ENCODE measurements at places on chromosomes 11 and 22. TPM values are rescaled to one million over a fixed set of nuclear protein-coding genes. Genes with fewer than 3 reads are reported as not detected.

The LGALS12 gene
- 0.11 TPM for total RNA-seq

The SCGB1D2 gene
- total RNA-seq = not detected

The KCNQ1OT1 gene
- 6.4 TPM for total RNA-seq

The DGCR8 gene
- 28.5 TPM for total RNA-seq

The USH1C gene
- not detected for total RNA-seq

The CYTH4 gene
- total RNA-seq = not detected

The TRIM48 gene
- not detected for total RNA-seq

The SPA17 gene
- 18.9 TPM for total RNA-seq

The OR51G2 gene
- not detected for total RNA-seq

The PPP1CA gene
- total RNA-seq = 131 TPM

The ZNF214 gene
- total RNA-seq = 9.1 TPM

The RPS6KB2 gene
- total RNA-seq = 35.3 TPM

The SLC17A6 gene
- not detected for total RNA-seq

The UBQLN3 gene
- 0.13 TPM for total RNA-seq

The NOX4 gene
- total RNA-seq = 0.13 TPM

The CECR2 gene
- total RNA-seq = under 0.01 TPM

The MYBPC3 gene
- total RNA-seq = not detected

The FOLH1 gene
- not detected for total RNA-seq

The OR56A1 gene
- total RNA-seq = not detected

The DCDC1 gene
- total RNA-seq = 1.6 TPM

The KCNJ11 gene
- not detected for total RNA-seq

The GRAMD1B gene
- total RNA-seq = 7.2 TPM

The SLC22A6 gene
- not detected for total RNA-seq

The CSF2RB gene
- total RNA-seq = under 0.01 TPM

The SPDYC gene
- not detected for total RNA-seq

The NCF4 gene
- not detected for total RNA-seq

The SNX19 gene
- 114 TPM for total RNA-seq

The MIAT gene
- 0.78 TPM for total RNA-seq

The RIMBP3B gene
- 0.22 TPM for total RNA-seq

The MYO7A gene
- total RNA-seq = 0.22 TPM

The PLAAT5 gene
- total RNA-seq = 0.39 TPM

The TPBGL gene
- total RNA-seq = not detected

The LRRC10B gene
- under 0.01 TPM for total RNA-seq

The LMO2 gene
- total RNA-seq = 0.65 TPM

The MPZL3 gene
- total RNA-seq = 6.9 TPM

The CYB5R2 gene
- total RNA-seq = 29.0 TPM

The TMPRSS4 gene
- total RNA-seq = not detected

The TRIM51 gene
- not detected for total RNA-seq

The FBLN1 gene
- 101 TPM for total RNA-seq

The C1QTNF6 gene
- 7.6 TPM for total RNA-seq
